ENCODE measurements at places on chromosomes 12 and 14.

- no peak for DNase-seq
Observed at GRCh38 chr14:63322472-63322871, 3.7 kb upstream of the GPHB5 start.

GRCh38 chr14:33551963-33552362 is 398.9 kb downstream of the EGLN3 start:
- DNase-seq = no peak

- DNase-seq = no peak
Observed at GRCh38 chr12:92143258-92143657, 2.4 kb downstream of the BTG1 start.

DNA sequence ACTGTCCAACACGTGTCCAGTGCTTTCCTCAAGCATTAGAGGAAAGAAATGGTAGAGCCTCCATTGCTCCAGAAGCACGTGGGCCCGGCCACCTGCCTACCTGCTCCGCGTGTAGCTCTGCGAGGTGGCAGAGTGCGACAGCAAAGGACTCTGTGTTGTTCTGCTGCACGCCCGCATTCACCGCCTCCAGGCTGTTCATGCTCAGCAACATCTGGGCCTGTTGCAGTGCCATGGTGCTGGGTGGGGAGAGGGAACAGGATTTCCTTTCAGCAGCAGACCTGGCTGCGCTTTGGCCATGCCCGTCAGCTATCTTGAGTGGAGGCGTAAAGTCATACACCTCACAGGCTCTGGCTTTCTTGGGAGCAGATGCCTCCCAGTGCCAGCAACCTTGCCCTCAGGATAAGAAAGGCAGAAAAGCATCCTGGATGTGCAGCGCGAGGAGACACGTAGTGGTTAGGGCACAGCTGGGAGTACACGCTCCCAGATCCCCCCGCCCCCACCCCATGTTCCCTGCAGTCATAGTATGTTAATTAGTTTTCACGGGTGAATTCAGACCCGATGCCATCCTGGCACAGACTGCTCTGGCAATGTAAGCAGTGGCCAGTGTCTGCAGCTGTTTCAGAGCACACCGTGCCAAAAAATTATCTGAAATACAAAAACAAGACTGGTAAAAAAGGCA is 25.1 kb downstream of the ANAPC5 start:
- DNase-seq = no peak

DNA sequence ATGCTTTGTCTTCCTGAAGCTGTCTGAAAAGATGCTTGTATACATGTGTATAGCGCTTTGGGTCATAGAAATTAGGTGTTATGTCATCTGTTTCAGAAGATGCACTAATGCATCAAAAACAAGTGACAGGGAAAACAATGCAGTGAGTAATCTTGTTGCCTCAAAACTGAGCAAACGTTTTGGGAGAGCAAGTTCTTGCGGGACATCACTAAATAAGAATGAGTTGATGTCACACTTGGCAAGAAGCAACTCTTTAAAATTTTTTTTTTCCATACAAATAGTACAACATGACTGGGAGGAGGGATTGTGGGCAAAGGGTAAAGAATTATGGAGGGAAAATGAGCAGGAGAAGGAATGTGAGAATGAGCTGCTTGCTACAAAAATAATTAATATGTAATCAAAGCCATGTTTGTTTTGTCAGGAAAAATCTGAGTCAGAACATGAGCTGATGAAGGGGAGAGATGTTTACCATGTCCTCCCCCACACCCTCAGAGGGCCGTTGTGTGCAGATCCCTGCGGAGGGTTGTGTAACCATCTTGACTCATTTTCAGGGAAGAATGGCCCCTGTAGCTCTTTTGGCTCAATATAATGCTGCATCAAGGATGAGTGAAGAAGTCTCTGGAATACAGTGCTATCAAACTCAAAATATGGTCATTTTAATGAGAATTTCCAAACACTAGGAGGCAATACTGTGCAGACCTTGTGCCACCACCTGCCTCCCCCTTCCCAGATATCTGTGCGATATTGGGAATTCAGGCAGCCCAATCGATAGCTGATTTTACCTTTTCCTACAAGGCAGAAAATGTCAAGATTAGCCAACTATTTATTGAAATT is 41.4 kb downstream of the BORCS5 start:
- DNase-seq = no peak

GRCh38 chr12:52145228-52146088 is 46.4 kb downstream of the KRT80 start:
- no peak for DNase-seq

DNA sequence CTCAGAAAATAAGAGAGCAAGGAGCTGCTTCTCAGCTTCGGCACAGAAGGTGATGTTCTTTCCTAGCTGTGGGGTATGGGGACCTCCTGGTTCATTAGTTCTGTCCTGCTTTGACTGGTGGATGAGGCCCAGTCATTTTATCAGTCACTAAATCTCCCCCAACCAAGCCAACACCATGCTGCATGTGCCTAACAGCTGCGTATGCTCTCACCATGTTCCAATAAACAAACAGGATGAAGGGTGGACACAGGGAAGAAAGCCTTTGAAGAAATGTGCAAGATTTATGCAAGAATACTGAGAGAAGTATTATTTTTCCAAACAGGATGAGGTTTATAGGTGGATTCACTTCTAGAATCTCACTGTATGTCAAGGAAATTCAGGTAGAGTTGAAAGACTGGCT is 156.2 kb downstream of the TMEM132C start:
- DNase-seq = no peak

DNA sequence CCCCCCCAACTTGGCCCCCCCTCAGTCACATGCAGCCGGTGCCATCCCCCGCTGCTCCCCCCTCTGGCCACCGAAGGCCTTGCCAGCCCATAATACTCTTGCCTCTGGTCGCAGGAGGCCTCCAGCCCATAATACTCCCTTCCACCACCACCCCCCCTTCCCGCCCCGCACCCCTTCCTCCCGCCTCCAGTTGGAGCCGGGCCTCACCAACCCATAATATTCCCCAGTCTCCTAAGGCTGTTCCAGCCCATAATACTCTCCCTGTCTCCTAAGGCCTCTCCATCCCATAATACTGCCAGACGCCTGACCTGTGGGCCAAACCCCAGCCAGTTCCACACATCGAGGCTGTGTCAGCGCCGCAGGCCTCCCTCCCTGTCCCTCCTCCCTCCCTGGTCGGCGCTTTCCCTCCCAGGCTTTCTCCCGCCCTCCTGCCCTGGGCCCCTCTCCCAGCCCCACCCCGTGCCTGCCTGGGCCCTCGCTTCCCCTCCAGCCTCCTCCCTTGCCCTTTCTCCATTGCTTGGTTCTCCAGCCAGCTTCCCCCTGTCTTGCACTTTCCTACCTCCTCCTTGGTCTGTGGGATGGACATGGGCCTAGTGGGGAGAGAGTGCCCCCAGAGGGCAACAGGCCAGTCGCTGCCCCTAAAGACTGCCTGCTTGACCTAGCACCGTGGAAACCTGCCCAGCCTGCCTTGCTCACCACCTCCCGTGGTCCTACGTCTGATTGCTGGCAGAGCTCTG is 6.8 kb upstream of the CHD4 start:
- DNase-seq = peak; percentile 94

GRCh38 chr12:128259556-128260070 is 7.4 kb upstream of the TMEM132C start:
- peak; percentile 45 for DNase-seq

GRCh38 chr12:6370576-6370935 is 4.8 kb downstream of the SCNN1A start:
- DNase-seq = no peak

GRCh38 chr12:119594772-119595445 is 1.3 kb downstream of the TMEM233 start:
- DNase-seq = no peak

DNA sequence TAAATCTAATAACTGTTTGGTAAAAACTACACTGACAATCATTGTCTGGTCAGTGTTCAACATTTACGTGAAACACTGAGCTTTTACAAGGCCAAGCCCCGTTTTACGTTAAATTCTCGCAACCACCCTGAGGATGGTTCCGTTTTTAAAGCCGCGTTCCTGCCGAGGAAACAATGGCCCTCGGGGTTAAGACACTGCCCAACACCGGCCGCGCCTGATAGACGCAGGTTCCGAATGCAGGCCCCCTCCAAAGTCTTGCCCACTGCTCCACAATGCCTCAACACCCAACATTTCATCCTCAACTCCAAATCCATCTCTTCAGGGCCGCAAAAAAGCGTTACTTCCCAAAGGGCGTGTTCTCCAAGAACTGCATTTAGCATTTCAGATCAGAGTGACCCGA is 953 bp upstream of the SNRPF start:
- no peak for DNase-seq

DNA sequence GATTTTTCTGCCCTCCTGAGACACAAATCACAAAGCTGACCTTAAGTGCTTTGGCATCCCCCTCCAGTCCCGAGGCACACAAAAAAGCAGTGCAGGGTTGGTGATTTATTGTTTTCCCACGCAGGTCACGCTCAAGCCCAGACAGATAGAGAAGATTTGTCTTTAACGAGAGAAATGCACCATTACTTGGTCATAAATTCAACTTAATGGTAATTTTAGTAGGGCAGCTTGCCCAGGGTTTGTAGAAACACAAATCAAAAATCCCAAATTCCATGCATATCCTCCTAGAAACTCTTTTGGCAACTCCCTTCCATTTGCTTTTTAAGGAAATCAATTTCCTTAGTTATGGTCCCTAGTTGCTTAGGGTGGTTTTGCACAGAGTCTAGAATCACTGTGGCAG is 132.6 kb downstream of the IGF1 start:
- DNase-seq = no peak

GRCh38 chr12:47087088-47087688 is 7.4 kb upstream of the AMIGO2 start:
- peak; percentile 98 for DNase-seq

DNA sequence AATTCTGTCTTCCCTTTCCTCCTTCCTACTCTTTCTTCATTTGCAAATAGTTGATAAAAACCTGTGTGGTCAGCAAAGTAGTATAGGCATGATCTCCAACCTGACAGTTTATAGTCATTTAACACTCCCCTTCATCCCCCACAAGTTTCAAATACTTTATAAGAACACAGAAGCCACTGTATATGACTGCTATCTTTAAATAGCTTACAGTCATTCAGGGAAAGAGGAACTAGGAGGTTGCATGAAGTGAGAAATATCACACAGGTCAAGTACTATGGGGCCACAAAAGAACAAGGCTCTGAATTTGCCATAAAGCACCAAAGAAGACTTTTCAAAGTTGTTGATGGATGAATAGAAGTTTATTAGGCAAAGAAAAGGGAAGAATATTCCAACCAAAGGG is 431.3 kb downstream of the NPAS3 start:
- no peak for DNase-seq

DNA sequence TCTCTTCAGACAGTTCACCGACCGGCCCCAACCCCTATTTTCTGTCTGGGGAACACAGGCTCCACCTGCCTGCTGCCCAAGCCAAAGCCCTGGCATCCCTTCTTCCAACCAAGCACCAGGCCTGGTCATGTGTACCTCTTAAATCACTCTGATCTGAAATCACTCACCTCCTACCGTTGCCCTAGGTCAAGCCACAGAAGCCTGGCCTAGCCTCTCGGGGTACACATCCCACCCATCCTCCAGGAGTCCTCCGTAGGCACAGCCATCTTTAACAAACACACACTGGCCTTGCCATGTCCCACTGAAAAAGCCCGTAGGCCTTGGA is 81.8 kb downstream of the IRF2BPL start:
- DNase-seq = no peak

GRCh38 chr12:27236498-27236897 is 7.6 kb upstream of the STK38L start:
- DNase-seq = no peak

DNA sequence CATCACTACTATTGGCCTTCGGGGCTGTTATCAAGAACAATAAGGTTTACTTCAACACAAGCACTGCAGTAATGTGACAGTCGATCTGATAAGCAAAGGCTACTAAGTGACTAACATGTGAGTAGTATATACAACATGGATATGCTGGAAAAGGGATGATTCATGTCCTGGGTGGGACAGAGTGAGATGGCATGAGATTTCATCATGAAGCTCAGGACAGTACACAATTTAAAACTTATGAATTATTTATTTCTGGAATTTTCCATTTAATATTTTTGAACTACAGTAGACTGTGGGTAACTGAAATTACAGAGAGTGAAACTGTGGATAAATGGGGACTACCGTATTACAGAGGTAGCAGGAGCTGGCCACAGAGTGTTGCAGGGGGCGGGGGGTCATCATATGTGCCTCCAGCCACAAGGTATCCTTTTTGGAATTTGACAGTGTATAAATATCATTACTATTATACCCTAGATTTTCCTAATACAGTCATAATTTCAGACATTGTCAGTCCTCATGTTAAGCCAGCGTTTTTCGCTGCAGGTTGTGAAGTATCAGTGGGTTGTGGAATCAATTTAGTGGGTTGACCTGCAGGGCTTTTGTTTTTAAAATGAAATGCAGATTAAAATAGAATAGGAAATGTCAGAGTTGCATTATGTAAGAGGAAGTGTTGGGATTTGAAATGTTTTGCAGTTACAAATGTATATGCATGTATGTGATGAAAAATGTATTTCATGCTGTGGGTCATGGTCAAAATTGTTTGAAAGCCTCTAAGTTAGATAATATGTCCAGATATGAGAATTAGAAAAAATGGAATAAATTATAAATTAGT is 148.0 kb upstream of the NUDT4 start:
- no peak for DNase-seq

- no peak for DNase-seq
Observed at GRCh38 chr12:98646294-98647090, 1.4 kb downstream of the APAF1 start.

GRCh38 chr14:53715193-53715721 is 241.4 kb downstream of the BMP4 start:
- no peak for DNase-seq

DNA sequence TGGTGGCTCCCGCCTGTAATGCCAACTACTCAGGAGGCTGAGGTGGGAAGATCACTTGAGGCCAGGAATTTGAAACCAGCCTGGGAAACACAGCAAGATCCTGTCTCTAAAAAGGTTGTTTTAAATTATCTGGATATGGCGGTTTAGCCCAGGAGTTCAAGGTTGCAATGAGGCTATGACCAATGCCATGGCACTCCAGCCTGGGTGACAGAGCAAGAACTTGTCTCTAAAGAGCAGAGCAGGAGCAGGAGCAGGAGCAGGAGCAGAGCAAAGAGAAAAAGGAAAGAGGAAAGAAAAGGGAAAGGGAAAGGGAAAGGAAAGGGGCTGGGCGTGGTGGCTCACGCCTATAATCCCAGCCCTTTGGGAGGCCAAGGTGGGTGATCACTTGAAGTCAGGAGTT is 15.1 kb downstream of the DCP1B start:
- DNase-seq = no peak

DNA sequence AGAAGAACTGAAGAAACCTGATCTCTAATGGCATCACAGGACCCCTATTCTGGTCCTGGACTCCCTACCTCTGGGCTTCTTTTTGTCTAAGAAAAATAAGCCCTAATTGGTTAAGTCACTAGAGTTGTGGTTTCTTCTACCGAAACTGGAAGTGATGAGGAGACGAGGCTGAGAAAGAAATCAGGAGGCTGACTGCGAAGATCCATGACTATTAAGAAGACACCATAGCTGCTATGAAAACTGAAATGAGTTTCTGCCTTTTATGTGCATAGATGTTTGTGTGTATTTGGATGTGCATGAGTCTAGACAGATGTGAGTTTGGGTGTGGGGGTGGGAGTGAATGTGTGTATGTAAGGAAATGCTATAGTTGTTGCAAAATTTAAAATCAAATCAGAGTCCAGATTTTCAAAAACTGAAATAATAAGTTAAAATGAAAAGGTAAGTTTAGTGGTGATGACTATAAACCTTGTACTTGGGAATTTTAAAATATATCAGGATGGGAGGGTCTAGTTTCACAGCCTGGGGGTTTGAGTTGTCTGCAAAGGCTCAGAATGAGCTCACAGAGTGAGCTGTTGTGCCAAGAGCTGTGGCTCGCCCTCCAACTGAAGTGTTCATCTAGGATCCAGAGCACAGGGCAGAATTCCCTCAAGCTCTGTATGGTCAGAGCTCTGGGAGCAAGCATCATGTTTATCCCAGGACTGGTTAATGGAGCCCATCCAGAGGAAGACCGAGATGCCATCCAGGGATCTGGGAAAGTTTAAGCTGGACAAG is 94.9 kb downstream of the VCPKMT start:
- DNase-seq = no peak

Measured in NCI-H1930 (cell line).